NCI-H460 (cell line): ENCODE measurements at places on chromosomes 11 and 22. TPM values are rescaled to one million over a fixed set of nuclear protein-coding genes. Genes with fewer than 3 reads are reported as not detected.

The CLCF1 gene
- total RNA-seq = 4.9 and 5.3 TPM in 2 replicates

The MS4A6E gene
- total RNA-seq = not detected in 2 replicates

The DEPDC7 gene
- total RNA-seq = 1.3 and 2.2 TPM in 2 replicates

DNA sequence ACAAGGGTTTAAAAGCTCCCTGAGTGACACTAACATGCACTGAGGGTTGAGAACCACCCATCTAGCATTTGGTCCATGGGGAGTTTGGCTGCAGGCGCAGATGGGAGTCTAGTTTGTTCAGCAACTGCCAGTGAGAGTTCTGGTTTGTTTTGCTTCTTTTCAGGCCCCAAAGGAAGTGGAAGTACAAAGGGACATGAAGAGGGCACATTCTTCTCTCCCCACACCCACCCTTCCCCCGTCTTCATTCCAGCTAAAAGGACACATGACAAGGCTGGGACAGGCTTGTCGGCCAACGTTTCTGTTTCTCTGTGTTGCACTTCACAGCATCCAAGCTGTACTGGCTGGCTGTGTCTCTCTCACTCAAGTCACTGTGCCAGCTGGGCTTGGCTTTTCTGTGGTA is 8.2 kb upstream of the ENDOD1 start:
- no peak for DNase-seq

DNA sequence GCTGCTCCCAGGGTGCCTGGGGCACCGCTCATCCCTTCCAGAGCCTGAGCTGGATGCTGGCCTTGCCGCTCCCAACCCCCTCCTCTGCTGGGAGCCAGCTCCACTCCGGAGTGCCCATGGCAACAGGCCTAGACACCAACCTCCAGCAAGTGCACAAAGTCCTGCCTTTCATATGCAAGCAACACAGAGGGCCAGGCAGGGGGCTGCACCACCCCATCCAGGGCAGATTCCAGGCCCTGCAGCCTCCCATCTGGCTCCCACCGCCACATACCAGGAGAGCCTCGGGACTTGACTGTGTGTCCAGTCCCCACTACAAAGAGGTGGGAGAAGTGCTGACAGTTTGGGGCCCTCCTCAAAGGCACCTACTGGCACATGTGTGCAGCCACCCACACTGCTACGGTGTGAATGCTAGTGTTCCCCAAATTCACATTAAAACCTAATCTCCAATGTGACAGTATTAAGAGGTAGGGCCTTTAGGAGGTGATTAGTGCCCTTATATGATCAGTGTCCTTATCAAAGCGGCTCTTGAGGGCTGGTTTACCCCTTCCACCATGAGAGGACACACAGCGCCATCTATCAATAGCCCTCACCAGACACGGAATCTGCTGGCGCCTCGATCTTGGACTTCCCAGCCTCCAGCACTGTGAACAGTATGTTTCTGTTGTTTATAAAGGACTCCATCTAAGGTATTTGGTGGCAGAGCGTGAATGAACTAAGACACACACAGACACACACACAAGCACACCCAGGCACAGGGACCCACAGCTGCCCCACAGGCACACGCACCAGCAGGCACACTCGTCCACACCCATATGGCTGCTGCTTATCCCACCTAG is 16.2 kb downstream of the ARVCF start:
- DNase-seq = no peak

GRCh38 chr22:45423524-45423923 is 10.0 kb downstream of the RIBC2 start:
- DNase-seq = no peak
